ENCODE measurements at places on chromosomes 6 and 20. TPM values are rescaled to one million over a fixed set of nuclear protein-coding genes. Genes with fewer than 3 reads are reported as not detected.

The UNC5CL gene
- 0.50 TPM for total RNA-seq

The PSORS1C2 gene
- not detected for total RNA-seq

GRCh38 chr6:168388641-168389633 lies 52.0 kb upstream of the SMOC2 start:
- H3K27ac ChIP-seq: no peak overlapping the region
- H3K27me3 ChIP-seq: no peaks in the 10 kb centered on the region
- no peak overlapping the region for H3K4me3 ChIP-seq

- H3K4me3 ChIP-seq: peak overlapping the region; percentile 70
- H3K27me3 ChIP-seq: no peaks in the 10 kb centered on the region
- H3K27ac ChIP-seq: peak overlapping the region; percentile 82
- no peaks in the 10 kb centered on the region for H3K36me3 ChIP-seq
Observed at GRCh38 chr6:143061597-143062385, 1.1 kb downstream of the AIG1 start.

DNA sequence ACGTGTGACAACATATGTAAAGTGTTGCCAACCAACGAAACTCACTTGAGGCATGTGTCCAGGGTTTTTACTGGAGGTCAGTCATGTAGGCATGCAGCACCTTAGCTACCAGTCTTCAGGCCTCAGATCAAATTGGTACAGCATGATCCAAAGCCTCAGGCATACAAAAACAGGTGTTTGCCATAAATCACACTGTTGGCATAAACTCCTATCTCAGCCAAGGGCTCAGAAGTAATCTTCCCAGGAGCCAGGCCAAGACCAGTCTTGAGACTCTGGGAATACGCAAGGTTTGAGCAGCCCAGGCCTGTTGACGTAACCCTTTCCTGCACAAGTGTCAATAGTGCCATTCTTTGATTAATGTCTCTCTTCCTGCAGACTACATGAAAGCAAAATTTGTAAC lies 163.5 kb downstream of the PRL start:
- H3K36me3 ChIP-seq: no peaks in the 10 kb centered on the region
- H3K27ac ChIP-seq: no peak overlapping the region
- no peaks in the 10 kb centered on the region for H3K4me1 ChIP-seq
- H3K27me3 ChIP-seq: no peaks in the 10 kb centered on the region
- no peak overlapping the region for H3K4me3 ChIP-seq

The BEND6 gene
- total RNA-seq: 1.1 TPM

- no peak for DNase-seq
- no peak overlapping the region for H3K4me3 ChIP-seq
- H3K27me3 ChIP-seq: no peaks in the 10 kb centered on the region
- peaks cover 97% of the 10 kb centered on the region for H3K4me1 ChIP-seq
- no peak overlapping the region for H3K27ac ChIP-seq
Observed at GRCh38 chr20:34012735-34013134, 19.0 kb downstream of the RALY start.

The NKAIN2 gene
- 0.25 TPM for total RNA-seq

GRCh38 chr6:108689272-108690161 lies 128.8 kb downstream of the FOXO3 start:
- H3K36me3 ChIP-seq: peaks cover 22% of the 10 kb centered on the region
- peaks cover 52% of the 10 kb centered on the region for H3K4me1 ChIP-seq
- H3K4me3 ChIP-seq: no peak overlapping the region
- peak; percentile 94 for DNase-seq
- H3K27ac ChIP-seq: peak overlapping the region; percentile 69
